ENCODE measurements at places on chromosomes 3 and 15.

DNA sequence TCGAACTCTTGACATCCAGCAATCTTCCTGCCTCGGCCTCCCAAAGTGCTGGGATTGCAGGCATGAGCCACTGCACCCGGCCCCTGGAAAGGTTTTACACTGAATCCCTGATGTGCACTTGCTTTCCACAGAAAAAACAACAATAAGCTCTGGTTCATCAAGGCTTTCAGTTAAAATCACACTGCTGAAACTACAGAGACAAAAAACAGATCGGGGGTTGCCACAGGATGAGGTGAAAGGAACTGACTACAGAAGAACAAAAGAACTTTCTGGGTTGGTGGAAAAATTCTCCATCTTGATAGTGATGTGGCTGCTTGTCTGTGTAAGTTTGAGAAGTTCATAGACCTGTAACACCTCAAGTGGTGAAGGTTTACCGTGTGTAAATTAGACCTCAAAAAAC lies 2.9 kb downstream of the RAB43 start:
- no peak for DNase-seq

GRCh38 chr3:73213896-73214295 lies 152.4 kb downstream of the EBLN2 start:
- no peak for DNase-seq

GRCh38 chr15:33322091-33322490 lies 11.3 kb downstream of the RYR3 start:
- no peak for DNase-seq

DNA sequence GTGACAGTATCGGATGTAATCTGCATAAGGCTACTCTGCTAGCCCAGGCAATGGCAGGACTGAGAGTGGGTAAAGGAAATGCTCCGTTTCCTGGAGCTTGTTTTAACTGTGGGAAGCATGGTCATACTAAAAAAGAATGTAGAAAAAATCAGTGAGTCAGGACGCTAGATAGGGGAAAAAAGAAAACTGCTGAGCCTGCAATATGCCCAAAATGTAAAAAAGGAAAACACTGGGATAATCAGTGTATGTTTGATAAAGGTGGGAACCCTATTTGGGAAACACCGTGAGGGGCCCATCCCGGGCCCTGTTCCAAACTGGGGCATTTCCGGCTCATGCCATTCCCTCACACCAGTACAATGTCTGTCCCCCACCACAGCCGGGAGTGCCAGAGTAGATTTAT lies 775.8 kb downstream of the ZPLD1 start:
- no peak for DNase-seq

GRCh38 chr15:90660195-90660998 lies 56.7 kb upstream of the BLM start:
- DNase-seq: peak; percentile 81

DNA sequence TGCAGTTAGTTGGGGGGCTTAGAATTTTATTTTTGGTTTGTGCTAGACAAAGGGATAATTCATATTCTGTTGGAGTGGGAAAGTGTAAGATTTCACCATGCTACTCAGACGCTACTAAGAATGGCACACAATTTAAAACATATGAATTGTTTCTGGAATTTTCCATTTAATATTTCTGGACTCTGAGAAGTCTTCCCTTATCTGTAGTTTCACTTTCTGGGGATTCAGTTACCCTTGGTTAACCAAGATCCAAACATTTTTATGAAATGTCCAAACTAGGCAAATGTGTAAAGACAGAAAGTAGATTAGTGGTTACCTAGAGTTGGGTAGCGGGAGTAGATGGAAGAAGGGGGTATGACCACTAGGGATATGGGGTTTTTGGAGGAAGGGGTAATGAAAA lies 53.1 kb downstream of the TCF12 start:
- no peak for DNase-seq

- DNase-seq: no peak
Measured at GRCh38 chr3:153848702-153849101, 272.5 kb upstream of the ARHGEF26 start.

- no peak for DNase-seq
Measured at GRCh38 chr15:96323319-96324145, 7.0 kb upstream of the NR2F2 start.

DNA sequence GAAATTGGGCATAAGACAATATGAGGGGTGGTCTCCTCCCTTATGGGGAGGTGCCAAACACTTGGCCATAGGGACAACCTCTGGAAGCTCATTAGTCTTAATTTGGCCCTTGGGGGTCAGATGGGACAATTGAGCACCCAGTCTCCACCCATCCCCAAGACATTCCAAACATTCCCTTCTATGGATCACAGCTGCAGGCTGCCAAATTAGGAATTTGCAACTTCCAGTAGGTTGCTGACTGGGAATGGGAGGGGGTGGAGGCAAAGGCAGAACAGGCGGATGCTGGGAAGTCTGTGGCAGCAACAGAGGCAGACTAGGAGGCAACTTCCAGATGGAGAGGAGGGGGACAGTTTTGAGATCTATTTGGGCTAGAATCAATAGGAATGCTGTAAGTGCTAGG lies 1.4 kb upstream of the PDHB start:
- DNase-seq: peak; percentile 94

DNA sequence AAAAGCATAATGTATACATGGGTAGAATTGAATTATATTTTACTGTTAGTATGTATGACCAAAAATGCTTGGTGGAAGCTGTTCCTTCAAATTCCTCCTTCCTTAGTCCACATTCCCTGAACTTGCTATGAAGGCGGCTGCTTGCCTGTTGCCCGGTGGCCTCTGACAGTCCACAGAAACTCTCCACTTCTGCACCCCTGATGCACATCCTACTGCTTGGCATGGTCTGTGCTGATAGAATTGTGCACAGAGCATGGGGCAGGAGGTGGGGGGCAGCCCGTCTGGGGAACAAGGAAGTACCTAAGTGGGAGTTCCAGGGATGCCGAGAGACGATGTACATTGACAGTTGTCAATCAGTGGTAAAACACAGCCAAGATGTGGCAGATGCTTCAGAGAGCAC lies 33.7 kb upstream of the GABRB3 start:
- DNase-seq: no peak

DNA sequence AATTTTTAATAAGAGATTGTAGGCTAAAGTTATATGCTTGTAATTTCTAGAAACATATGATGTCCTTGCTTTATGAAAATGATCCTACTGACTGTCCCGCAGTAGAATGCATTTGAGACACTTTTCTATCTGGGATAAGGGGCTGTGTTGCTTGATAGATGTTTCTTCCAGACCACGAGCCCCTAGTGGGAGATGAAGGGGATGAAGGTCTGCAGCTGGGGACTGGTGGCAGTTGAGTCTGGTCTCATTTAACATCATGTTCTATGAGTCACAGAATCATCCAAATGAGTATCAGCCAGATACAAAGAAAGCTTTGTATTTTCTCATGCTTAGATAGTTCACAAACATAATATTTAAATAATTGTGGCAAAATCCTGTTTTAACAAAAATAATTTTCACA lies 84.3 kb upstream of the PRTG start:
- DNase-seq: no peak

Data from HCEC 1CT (cell line).